ENCODE measurements at places on chromosomes 4 and X.

DNA sequence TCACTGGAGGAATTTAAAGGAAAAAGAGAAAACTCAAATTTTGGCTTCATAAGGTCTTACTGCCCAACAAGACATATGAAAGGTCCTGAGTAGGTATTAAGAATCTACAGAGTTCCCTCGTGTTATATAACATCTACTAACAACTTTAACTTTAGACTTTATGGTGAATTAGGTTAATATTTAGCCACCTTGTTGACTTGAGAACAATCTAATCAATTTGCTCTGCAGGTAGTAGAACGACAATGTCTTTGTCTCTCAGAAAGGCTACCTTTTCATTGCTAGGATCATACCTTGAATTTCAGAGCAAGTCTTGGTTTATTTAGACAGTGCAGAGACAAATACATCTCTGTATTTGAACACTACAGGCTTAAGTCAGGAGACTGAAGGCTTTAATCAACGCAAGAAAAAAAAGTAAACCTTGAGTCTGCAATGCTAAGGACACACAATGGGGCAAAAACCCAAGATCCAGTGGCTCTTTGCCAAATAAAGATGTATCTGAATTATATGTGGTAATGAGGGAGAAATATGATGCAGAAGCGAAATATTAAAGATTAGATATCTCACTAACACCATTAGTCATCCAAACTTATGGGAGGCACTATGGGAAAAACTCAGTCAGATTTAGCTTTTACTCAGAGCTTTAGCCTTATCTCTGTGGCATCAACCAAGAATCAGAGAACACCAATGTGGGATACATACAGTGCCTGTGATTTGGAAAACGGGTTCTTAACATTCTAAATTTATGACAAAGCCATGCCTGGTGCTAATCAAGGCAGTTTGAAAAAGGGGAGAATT is 93.6 kb upstream of the FTHL17 start:
- DNase-seq: no peak

DNA sequence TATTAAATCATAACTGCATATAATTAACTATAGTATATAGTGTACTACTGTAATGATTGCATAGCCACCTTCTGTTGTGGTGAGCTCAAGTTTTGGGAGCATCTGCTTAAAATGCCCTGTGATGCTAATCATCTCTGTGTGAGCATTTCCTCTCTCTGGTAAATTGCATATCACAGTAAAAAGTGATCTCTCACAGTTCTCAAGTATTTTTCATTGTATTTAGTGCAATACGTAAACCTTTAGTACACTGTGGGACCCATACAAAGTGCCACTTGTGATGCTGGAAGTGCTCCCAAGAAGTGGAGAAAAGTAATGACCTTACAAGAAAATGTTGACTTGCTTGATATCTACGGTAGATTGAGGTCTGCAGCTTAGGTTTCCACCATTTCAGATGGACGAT is 82.0 kb downstream of the WWC2 start:
- DNase-seq: no peak

DNA sequence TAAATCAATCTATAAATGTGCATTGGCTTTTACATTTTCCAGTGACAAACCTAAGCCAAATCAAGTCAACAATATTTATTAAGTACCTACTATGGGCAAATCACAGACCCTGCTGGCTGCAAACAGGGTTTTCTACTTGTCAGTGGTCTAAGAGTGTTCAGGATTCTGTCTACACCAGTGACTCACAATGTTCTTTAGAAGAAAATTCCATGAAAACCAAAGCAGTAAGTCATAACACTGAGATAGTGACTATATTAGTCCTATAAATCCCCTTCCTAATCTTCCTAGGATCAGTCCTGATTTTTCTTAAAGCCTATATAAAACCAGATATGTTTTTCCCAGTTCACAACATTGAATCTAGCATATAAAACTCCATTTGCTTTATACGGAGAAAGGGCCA is 69.7 kb downstream of the PPP3CA start:
- no peak for DNase-seq

- no peak for DNase-seq
Measured at GRCh38 chrX:55119712-55120111, 30.9 kb downstream of the PAGE2 start.

GRCh38 chrX:30935985-30936384 is 46.9 kb upstream of the TAB3 start:
- DNase-seq: peak; percentile 18

DNA sequence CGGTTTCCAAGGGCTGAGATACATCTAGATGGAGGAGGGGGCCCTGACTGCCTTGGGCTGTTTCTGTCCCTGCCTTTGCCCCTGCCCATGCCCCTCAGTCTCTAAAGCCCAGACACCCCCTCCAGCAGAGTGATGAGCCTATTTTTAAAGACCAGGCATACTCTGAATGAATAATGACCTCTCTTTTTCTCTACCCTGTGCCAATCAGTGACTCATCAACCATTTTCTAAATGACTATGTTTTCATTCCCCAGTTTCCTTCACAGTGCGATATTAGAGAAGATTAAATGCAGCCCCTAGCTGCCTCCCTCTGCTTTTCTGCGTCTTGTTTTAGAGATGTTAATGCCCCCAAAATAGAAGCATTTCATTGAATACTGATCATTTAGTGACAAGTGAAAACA is 15.5 kb upstream of the NHS start:
- no peak for DNase-seq

DNA sequence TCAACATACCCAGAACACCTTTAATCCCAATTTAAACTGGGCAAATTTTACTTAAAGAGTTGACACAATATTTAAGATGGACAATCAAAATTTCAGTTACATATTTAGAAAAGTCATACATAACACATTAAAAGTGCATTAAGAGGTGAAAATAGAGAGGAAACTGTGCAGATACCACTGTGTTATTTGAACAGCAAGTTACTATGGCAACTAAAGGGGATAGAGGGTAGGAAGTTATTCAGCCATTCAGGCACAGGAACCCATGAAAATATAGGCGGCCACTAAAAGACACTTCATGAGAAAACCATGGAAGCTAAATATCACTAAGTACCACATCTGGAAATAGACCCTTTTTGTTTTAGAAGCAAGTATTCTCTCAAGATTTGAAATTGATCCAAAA is 75.1 kb downstream of the PDGFC start:
- DNase-seq: no peak

- DNase-seq: no peak
Measured at GRCh38 chr4:55157559-55158277, 32.3 kb upstream of the KDR start.
